ENCODE measurements at places on chromosomes 2 and 18.

DNA sequence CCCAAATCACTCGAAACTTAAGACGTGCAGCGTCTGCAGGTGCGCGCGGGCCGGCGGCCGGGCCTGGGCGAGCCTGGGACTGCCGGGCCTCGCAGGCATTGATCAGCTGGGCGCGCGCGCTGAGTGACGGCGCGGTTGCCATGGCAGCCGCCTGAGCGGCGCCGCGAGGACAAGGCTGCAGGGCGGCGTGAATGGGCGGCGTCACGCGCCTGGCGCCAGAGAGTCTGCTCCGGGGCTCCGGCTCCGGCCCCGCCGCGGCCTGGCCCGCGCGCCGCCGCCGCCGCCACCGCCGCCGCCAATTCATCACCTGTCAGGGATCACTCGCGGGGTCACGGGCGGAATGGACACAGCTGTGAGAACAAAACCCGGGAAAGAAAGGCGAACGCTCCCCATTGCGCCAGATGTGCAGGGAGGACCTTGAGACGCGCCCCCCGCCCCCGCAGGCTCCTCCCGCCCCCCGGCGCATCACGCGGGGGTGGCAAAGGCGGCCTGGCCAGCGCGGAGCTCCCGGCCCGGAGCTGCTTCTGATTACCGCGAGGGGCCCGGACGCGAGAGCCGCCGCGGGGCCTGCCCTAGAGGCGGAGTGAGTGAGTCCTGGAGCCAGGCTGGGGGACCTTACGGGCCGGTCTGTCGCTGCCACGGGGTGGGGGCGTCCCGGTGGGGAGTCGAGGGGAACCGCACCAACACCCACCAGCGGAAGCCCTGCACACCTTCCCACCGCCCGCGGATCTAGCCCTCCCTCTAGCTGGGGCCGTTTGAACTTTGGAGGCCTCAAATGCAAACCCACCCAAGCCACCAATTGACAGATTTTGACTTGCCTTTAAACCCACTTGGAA, 2.9 kb upstream of the ID2 start:
- peaks cover 40% of the 10 kb centered on the region for H3K36me3 ChIP-seq
- H3K27ac ChIP-seq, result peak overlapping the region; percentile 95
- peak; percentile 67 for DNase-seq

GRCh38 chr18:13107074-13107473, 111.5 kb upstream of the LDLRAD4 start:
- H3K27me3 ChIP-seq, result no peaks in the 10 kb centered on the region
- H3K4me1 ChIP-seq, result peaks cover 17% of the 10 kb centered on the region
- peaks cover 49% of the 10 kb centered on the region for H3K36me3 ChIP-seq
- DNase-seq, result no peak
- H3K4me3 ChIP-seq, result no peak overlapping the region

GRCh38 chr2:209463226-209463625, 39.4 kb downstream of the MAP2 start:
- no peak for DNase-seq
- no peaks in the 10 kb centered on the region for H3K4me1 ChIP-seq
- no peak overlapping the region for H3K27ac ChIP-seq
- no peaks in the 10 kb centered on the region for H3K36me3 ChIP-seq

DNA sequence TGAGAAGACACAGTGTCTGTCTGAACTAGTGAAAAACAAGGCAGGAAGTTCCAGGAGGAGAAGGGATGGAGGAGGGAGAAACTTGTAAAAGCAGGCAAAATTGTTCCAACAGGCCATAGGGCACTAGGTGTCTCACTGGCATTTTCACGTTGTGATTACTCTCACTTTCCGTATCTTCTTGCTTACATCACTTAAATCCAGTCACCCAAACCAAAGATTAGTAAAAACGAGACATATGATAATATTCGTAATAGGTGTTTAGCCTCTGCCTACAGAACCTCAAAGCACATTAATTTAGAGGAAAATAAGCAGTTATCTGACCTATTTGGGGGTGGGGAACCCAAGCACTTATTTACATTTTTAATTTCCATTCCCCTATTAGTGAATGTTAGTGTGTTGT, 78.3 kb downstream of the POU3F3 start:
- no peaks in the 10 kb centered on the region for H3K4me1 ChIP-seq
- peaks cover 13% of the 10 kb centered on the region for H3K27me3 ChIP-seq
- H3K4me3 ChIP-seq, result no peak overlapping the region
- DNase-seq, result no peak
